ENCODE measurements at places on chromosomes 5 and 9.

DNA sequence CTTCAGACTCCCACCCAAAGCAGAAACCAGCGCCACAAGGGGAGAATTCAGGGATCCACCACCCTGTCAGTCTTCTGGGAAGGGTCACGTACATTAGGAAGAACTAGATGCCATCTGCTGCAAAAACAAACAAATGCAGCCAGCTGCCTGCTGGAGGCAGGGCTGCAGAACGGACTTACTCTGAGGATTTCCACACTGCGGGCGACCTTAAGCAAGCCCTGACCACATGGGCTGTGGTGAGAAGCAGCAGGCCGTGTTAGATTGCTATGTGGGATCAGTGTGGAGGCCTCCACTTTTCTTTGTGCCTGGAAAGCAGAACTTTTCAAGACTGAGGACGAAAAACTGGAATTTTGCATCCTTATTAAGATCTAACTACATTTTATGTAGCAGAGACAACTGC lies 13.4 kb upstream of the LTC4S start:
- DNase-seq, result no peak

GRCh38 chr9:33852216-33852826 lies 35.4 kb downstream of the UBE2R2 start:
- no peak for DNase-seq

DNA sequence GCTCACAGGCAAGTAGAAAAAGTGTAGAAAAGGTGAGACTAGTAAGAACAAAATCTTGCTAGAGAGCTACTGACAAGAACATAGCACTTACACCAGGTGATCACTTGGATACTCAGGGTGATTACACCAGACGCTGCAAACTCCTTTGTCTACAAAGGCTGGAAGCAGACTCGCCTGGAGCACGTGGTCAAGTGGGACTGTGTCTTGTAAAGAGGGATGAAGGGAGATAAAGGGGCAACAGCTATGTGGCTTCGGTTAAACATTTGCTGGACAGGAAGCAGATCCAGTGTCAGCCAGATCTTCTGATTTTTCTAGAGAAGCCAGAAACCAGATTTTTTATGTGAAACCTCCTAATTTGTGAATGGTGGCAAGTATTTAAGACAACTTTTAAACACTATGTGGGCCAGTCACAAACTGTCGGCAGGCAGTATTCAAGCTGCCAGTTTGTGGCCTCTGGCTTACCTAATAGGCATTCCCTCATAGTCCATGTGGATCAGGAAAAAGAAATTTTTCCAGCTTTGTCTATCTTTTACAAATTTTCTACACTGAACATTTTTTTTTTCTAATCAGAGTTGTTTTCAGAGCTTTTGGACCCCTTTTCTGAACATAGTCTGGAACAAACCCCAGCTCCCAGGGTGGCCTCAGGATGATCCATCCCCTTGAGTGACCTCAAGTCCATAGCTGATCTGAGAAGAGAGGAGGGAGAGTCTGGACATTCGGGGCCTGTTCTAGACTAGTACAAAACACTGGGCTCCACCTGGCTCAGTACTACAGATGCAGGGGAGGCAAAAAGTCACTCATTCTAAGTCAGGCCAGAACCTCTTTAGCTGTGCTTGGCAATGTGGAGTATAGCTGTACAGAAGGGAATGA lies 262.9 kb downstream of the ARRDC3 start:
- no peak for DNase-seq

DNA sequence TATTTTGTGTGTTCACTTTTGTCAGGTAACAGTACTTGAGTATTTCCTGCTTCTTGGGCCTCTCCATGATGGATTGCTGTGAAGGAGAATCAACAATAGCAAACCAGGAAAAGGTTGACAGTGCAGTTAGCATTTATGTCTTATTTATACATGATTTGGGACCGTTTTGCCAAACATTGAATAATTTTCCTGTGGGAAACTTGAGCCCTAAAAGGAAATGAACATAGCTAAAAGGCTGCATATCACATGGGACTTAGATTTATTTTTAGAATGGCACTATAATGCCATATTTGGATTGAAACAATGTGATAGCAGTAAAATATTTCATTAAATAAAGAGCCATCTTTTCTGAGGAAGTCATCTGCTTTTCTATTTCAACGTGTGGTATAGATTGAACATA lies 15.3 kb downstream of the GPR21 start:
- no peak for DNase-seq

- DNase-seq, result no peak
Measured at GRCh38 chr9:68912561-68912960, 101.4 kb downstream of the PRKACG start.

DNA sequence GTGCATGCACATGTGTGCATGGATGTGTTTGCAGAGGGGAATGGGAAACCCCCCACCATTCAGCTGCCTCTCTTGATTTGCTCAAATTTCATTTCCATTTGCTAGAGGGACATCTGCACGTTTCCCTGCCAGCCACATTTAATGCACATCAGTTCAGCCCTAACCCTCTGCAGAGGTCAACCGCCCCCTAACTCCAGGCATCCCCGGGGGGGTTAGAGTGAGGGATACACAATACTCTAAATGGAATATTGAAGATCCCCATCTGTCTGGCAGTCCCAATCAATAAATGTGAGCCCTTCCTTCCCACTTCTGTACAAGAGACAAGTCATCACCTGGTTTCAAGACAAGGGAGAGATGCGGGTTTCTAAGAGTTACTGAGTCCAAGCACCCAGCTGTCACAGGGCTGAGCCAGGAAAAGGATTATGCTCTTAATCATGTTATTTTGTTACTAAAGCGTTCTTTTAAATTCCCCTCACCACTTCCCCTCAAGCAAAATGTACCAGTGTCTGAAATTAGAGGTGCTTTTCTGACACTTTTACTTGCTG lies 134.1 kb downstream of the SEMA6A start:
- DNase-seq, result no peak

GRCh38 chr9:117233016-117233415 lies 181.8 kb downstream of the ASTN2 start:
- DNase-seq, result no peak

- no peak for DNase-seq
Measured at GRCh38 chr9:110183208-110184145, 24.5 kb downstream of the C9orf152 start.
